ENCODE measurements at places on chromosomes 4 and X.
A peak's percentile ranks its signal among the peaks of the same experiment; 100 is the strongest.

DNA sequence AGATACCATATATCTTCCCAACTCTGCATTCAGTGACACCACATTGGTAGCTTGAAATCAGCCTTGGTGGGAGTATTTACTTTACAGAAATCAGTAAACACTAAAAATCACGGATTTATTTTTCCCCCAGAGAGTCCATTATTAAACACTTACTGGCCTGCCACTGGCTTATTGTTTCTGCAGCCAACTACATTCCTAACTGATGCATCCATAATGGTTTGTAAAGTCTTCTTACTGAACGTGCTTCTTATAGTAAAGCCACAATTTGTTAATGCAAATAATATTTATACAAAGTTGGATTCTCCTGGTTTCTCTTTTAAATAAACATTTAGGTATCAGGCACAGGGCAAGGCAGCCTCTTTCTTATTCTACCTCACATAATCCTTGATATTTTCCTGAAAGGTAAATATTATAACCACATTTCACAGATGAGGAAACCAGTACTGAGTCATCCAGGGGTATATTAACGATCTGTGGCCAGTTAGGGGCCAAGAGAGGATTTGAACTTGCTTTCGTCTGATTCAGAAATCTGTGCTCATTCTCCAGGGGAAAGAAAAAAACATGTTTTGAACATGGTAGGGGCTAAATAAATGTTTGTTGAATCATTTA lies 136.5 kb downstream of the RAB28 start:
- no peak for DNase-seq

- DNase-seq, result peak; percentile 40
Measured at GRCh38 chr4:128354205-128354821, 66.7 kb upstream of the PGRMC2 start.

- no peak for DNase-seq
Measured at GRCh38 chrX:103741879-103742278, 31.2 kb downstream of the TMEM31 start.

GRCh38 chr4:95289028-95289634 lies 259.6 kb downstream of the UNC5C start:
- DNase-seq, result no peak

DNA sequence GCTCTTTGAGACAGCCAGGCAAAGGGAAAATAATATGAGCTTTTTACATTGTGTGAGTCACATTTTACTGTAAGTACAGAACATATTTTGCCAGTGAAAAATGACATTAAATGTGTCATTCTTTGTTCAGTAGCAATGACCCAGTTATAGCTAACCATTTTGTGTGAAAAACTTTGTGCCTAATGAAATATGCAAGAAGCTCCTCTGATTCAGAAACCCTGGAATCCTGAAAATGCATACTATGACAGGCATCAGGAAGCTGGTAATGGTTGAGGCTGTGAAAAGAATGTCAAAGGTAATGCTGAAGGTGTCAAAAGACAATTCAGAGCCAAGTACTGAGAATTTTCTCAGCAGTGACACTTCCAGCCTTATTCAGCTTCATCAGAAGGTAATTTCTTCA lies 549.5 kb upstream of the SMIM31 start:
- no peak for DNase-seq

- peak; percentile 52 for DNase-seq
Measured at GRCh38 chr4:52588771-52589591, 70.1 kb downstream of the USP46 start.

- no peak for DNase-seq
Measured at GRCh38 chr4:150722908-150723362, 141.0 kb downstream of the MAB21L2 start.

- DNase-seq, result peak; percentile 12
Measured at GRCh38 chrX:132489578-132490419, 961 bp upstream of the MBNL3 start.

- peak; percentile 73 for DNase-seq
Measured at GRCh38 chrX:17788439-17788838, 51.1 kb downstream of the SCML1 start.

- no peak for DNase-seq
Measured at GRCh38 chrX:131609480-131609879, 65.6 kb downstream of the OR13H1 start.

GRCh38 chr4:168942985-168943384 lies 67.1 kb downstream of the CBR4 start:
- DNase-seq, result no peak

DNA sequence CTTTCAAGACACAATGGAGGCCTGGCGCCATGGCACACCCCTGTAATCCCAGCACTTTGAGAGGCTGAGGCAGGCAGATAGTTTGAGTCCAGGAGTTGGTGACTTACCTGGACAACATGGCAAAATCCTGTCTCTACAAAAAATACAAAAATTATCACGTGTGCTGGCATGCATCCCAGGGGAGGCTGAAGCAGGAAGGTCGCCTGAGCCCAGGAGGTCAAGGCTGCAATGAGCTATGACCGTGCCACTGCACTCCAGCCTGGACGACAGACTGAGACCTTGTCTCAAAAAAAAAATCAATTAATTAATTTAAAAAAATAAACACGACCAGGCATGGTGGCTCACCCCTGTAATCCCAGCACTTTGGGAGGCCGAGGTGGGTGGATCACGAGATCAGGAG lies 2.0 kb upstream of the CTPS2 start:
- no peak for DNase-seq

DNA sequence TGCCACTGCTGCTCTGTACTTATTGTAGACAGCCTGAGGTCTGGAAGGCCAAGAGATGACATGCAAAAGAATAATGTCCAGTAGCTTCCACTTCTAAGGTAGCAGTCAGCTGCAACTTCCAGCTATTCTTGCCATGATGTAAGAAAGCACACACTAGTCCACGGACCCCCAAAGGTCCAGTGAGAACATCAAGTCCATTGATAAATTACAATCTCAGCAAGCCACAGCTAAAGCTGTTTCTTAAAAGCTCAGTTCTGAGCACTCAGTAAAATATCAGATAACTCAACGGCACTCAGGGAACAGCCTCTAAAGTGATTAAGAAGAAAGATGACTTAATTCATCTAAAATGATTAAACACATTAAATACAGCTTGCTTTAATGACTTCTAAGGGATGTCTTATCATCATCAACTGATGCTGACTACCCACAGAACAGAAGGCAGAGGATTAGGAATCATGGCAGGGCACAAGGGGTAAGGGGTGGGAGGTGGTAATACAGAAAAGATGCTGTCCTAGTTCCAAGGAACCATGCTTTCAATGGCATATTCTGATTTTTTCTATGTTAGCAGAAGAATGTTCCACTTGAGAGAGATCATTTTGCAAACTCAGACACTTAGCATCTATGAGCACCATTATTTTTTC lies 99.1 kb upstream of the CBR4 start:
- DNase-seq, result no peak

GRCh38 chr4:27128443-27128842 lies 267.8 kb downstream of the STIM2 start:
- no peak for DNase-seq

GRCh38 chr4:25089051-25089763 lies 58.5 kb upstream of the LGI2 start:
- no peak for DNase-seq

- no peak for DNase-seq
Measured at GRCh38 chrX:39011454-39012221, 210.4 kb downstream of the MID1IP1 start.

- no peak for DNase-seq
Measured at GRCh38 chr4:184932343-184932742, 85.9 kb upstream of the HELT start.

DNA sequence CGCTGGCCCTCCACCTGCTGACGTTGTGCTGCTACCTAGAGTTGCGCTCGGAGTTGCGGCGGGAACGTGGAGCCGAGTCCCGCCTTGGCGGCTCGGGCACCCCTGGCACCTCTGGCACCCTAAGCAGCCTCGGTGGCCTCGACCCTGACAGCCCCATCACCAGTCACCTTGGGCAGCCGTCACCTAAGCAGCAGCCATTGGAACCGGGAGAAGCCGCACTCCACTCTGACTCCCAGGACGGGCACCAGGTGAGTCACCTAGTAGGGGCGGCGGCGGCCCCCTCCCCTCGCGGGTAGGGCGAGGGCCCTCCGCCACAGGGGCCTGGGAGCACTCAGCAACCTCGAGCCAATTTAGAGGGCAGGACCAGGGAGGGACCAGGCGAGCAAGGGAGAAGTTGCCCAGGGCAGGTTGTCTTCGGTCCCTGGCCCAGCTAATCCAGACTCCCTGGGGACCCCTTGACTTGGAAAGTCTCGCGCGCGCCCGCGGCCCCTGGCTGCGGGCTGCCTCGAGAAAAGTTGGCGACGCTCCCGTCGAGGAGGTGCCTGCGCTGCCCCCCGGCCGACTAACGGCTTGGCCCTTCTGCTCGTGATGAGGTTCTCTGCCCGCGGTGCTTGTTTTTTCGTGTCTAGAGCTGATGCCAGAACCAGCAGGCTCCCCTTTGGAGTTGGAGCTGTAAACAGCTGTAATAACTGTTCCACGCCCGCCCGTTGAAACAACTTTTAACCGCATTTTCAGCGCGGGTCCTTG lies 717 bp downstream of the EDA start:
- no peak for DNase-seq

GRCh38 chr4:86403575-86403974 lies 43.7 kb upstream of the MAPK10 start:
- DNase-seq, result no peak

- DNase-seq, result no peak
Measured at GRCh38 chrX:123964156-123964834, 2.8 kb downstream of the STAG2 start.

DNA sequence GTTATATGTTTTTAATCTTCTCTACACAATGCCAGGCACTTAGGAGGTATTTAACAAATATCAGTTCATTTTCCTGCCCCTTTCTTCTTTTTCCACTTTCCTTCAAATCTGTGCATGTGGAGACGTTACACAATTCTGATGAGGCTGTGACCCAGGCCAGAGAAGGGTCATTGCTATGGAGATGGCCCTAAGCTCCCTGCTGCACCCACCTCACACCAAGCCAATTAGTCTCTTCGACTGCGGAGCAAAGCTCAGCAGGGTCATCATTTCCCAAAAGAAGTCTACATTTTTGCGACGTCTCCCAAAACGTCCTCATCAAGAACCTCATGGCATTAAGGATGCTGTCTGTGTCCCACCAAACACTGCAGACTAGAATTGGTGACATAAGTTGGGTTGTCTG lies 28.9 kb upstream of the VEGFD start:
- DNase-seq, result no peak

DNA sequence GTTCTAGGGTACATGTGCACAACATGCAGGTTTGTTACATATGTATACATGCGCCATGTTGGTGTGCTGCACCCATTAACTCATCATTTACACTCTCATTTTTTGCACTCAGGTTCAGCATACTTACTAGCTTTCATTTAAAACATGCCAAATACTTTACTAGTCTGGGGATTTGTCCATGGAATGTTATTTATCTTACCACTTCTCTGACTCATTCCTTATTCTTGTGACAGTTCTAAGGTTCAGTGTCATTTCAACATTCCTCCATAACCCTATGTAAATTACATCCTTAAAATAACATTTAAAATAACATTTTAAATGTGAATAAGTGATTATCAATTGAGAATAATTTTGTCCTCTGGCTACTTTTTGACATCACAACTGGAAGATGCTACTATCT lies 19.5 kb upstream of the SYTL5 start:
- peak; percentile 16 for DNase-seq

GRCh38 chr4:184907216-184907615 lies 81.4 kb upstream of the ACSL1 start:
- DNase-seq, result no peak

- DNase-seq, result no peak
Measured at GRCh38 chr4:57291911-57292310, 181.7 kb upstream of the IGFBP7 start.

Data from AG08396 (cell line).